Fibroblast of skin of abdomen (primary cell): ENCODE measurements at places on chromosomes 2 and 18.

DNA sequence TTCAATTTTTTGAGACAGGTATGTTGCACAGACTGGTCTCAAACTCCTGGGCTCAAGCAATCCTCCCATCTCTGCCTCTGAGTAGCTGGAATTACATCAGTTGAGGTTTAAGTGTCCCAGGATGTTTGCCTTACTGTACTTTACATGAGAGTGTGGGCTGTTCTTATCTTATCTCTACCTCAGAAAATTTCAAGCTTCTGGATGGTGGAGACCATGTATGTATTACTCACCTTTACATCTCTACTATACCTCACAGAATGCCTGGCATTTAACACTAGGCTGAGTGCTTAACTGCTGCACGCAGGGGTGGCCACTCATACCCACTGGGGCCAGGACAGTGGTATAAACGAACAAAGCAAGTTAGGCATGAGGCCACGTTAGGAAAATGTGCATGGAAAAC is 272.0 kb upstream of the RAB12 start:
- DNase-seq: no peak

DNA sequence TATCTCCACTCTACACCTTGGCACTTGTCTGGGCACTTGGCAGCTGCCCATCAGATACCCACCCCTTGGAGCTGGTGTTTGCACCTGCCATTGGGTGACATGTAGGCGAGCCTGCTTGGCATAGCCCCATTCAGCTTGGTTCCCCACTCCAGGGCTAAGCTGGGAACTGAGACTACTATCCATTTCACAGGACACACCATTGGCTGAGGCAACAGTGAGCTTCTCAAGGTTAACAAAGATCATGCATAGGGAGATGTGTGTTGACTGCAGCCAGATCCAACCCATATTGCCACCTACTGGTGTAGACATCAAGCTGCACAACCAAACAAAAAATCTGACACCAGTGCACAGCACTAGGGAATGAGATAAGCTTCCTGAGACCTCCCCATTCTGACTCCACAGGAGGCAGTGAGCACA is 1389.8 kb upstream of the TMEFF2 start:
- DNase-seq: peak; percentile 26

- no peak for DNase-seq
Measured at GRCh38 chr2:9212661-9213411, 6.2 kb downstream of the ASAP2 start.

- peak; percentile 84 for DNase-seq
Measured at GRCh38 chr18:711657-712400, 601 bp downstream of the ENOSF1 start.
